ENCODE measurements at places on chromosomes 3 and 15.

DNA sequence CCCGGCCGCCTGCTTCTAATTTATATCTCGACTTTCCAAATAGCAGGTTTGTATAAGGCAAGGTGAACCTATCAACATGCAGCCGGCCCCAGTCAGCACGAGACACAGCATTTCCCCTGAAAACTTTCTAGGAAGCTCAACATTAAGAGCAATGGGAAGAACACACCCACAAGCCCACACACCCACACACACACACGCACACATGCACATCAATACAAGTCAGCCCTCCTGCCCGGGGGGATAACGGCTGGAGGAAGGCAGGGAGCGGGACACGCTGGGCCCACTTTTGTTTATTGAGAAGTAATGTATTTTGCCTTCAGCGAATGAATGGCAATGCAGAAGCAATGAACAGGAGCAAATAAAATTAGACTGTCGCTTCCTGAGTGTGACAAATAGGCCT, 83.5 kb downstream of the PCSK6 start:
- no peak for DNase-seq

DNA sequence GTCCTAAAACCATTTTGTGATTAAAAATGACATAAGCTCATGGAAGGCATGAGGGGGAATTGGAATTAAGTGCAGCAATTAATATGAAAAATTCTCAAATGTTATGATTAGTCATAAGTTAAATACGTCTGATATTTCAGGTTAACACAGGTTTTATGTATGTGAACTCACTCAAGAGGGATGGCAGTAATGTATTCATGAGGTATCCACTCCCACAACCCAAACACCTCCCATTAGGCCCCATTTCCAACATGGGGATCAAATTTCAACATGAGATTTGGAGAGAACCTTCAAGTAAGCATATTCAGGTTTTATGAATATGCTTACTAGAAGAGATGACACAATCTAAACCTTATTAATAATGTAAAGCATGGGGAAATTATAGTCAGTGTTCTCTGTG, 41.6 kb upstream of the IL20RB start:
- no peak for DNase-seq

DNA sequence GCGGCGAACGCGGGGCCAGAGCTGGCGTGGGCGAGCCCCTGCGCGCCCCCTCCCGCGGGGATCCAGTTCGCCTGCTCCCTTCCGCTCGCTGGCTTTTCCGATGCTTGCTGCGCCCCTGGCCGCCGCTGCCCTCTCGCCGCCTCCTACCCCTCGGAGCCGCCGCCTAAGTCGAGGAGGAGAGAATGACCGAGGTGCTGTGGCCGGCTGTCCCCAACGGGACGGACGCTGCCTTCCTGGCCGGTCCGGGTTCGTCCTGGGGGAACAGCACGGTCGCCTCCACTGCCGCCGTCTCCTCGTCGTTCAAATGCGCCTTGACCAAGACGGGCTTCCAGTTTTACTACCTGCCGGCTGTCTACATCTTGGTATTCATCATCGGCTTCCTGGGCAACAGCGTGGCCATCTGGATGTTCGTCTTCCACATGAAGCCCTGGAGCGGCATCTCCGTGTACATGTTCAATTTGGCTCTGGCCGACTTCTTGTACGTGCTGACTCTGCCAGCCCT, 721 bp downstream of the P2RY1 start:
- peak; percentile 7 for DNase-seq

DNA sequence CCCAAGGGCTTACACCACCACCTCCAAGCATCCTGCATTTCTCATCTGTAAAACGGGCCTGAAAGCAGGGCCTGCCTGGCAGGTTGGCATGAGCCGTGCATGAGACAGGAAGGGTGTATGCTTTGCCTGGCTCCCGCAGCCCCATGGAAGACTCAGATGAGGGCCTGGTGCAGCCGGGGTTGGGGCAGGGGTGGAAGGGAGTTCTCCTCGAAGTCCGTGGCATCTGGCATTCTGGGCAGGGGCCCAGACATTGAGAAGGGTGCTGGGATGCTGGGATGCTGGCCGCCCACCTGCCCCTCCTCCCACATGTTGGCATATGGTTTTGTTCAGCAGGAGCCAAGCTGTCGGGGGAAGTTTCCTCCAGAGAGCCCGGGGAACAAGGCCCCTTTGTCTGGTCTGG, 13.0 kb upstream of the FBLN2 start:
- no peak for DNase-seq

DNA sequence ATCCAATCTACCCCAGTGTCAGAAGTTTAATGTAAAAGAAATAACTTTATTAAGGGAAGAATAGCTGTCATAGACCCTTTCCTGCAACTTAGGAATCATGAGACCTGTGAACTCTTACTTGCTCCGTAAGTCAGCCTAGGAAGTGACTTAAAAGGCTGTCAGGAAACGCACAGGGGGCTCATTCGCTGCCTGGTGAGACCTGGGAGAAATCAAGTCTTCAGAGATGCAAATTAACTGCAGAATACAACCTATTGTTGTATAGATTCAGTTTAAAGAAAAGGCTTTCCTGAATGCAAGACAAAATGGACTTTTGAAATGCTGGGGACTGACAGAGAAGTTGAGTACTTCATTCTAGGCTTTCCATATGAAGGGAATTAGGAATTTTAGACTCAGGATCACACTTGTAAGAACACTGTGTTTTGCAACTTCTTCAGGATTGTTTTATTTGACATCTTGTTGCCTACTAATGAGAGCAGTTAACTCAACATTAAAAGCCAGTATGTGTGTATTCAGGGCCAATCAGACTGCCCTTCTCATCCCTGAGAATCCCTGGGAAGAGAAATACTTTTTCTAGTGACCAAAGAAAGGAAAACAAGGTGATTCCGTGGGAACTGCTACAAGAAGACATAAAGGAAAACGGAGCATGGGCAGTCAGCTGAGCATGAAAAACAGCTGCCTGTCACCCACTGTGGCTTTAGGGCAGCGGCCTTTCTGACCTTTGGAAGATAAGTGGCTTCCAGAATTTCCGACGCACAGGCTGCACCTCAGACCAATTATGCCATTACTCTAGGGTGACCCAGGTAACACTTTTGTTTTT, 18.5 kb upstream of the DPPA4 start:
- no peak for DNase-seq

GRCh38 chr3:14438262-14438661, 35.9 kb downstream of the SLC6A6 start:
- no peak for DNase-seq

Data from activated CD8-positive, alpha-beta memory T cell treated with anti-CD3 and anti-CD28 coated beads for 48 hours (primary cell).